ENCODE measurements at places on chromosomes 4 and X.

GRCh38 chrX:112961981-112962380 lies 121.3 kb upstream of the AMOT start:
- no peak for DNase-seq

- no peak for DNase-seq
Observed at GRCh38 chrX:17554914-17555313, 179.9 kb downstream of the NHS start.

DNA sequence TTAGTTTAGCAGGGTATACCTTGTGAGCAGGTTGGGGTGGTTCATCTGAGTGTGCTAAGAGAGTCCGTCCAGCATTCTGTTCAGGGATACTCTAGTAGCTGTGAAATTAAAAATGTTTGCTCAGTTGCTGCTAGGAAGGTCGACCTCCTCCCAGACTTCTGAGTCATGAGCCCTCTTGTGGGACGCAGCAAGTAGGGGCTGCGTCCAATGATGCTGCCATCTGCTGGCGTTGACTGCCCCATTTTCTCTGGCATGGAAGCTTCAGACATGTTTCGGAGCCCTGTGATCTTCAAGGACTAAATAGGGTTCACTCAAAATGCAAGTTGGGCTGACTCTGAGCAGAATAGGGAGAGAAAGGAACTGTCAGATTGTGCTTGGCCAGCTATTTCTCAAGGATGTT lies 201.0 kb upstream of the ARSJ start:
- DNase-seq = peak; percentile 3

- DNase-seq = no peak
Observed at GRCh38 chr4:71029504-71029903, 36.1 kb downstream of the DCK start.

- DNase-seq = no peak
Observed at GRCh38 chrX:40244980-40245379, 147.2 kb upstream of the BCOR start.

GRCh38 chrX:150919401-150919800 lies 20.9 kb upstream of the CD99L2 start:
- no peak for DNase-seq

GRCh38 chr4:156439576-156440200 lies 486.0 kb upstream of the CTSO start:
- no peak for DNase-seq

DNA sequence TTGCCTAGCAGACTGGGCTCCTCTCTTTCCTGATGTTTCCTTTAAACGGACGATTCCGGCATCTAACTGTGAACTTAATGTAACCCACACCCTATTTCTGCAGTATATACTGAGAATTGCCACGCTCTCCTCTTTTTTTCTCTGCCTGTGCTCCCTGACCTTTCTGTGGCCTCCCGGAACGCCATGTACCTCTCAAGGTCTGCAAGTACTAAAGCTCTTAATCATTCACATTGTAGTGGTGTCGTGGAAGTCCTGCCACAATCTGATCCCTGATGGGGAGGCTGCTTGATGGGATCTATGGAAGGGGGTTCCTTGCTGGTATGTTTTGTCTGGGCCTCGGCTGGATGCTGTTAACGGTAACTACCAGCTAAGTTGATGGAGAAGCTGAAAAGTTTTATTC lies 302.9 kb upstream of the EPHA5 start:
- DNase-seq = no peak

DNA sequence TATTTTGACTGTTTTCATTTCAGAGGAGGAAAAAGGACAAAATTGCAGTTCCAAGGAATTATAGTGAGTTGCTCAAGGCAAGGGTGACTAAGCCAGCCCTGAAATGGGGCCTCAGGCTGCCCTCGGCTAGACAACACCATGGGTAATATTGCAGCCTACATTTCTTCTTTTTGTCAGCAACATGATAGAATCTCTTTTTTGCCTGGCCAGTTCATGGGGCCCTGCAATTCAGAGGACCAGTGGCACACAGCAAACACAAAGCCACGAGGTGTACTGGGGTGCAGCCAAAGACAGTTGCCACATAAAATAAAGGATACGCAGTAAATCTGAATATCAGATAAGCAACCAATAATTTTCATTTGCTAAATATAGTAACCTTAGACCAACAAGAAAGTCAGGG lies 41.8 kb downstream of the RBM47 start:
- DNase-seq = no peak

GRCh38 chrX:16687514-16687913 lies 25.0 kb downstream of the CTPS2 start:
- DNase-seq = no peak

- no peak for DNase-seq
Observed at GRCh38 chr4:186885289-186885688, 161.6 kb upstream of the FAT1 start.

DNA sequence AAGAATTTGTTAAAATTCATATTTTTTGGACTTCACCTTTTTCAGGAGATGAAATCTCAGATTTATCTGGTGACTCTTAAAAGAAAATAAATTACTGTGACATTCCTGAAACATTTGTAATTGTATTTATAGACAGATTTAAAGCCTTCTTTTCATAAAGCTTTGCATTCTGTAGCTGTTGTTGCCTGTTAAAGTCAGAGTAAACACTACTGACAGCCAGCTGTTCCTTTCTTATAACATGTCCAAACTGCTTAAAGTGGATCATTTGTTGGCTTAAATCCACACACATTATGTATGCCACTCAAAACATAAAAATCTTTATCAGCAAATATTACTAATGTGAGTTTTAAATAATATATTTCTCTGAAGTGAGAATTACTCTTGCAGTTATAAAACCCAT lies 157.5 kb downstream of the TECRL start:
- no peak for DNase-seq

- no peak for DNase-seq
Observed at GRCh38 chr4:45349859-45350258, 623.5 kb upstream of the GNPDA2 start.

DNA sequence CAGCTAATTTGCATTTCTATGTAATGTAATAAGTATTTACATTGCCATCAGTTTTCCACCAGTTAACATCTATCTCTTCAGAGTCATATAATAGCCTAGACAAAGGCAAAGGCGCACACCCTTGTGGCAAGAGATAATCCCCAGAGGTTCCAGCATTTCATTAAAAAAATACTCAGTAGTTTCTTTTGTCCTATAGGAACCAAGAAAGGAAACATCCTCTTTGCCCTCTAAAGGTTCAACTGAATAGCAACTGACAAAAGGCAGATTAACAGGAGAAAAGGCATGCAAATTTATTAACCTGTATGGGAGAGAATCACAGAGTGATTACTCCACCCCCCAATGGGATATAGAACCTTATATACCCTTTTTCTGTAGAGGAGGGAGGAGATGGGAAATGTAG lies 48.4 kb downstream of the MAGEB17 start:
- no peak for DNase-seq

DNA sequence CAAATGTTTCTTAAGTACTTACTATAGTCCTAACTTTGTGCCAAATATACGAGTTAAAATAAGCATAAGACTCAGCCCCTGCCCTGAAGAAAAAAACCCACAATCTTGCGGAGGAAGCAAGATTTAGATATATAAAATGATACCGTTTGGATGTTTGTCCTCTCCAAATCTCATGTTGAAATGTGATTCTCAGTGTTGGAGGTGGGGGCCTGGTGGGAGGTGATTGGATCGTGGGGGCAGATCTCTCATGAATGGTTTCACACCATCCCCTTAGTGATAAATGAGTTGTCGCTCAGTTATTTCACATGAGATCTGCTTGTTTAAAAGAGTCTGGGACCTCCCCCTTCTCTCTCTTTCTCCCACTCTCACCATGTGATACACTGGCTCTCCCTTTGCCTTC lies 28.7 kb downstream of the EFHC2 start:
- DNase-seq = no peak

DNA sequence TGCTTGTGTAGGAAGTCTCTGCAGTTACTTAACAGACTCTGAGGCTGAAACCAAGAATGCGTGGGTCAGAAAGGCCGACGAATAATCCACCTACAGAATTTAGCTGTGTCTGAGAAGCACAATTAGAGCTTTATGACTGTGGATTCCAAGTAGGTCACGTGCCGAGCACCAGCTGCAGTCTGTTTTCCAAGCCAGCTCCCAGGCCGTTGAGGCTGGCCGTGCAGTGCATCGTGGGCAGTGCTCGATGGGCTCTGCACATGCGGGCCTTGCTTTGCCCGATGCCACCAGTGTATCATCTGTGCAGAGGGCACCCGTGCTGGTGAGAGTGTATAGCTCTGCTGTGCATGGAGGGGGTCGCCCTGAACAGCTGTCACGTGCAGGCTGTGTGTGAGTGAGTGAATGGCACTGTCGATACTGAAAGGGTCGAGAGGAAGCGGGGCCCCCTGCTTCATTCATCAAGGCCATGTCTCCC lies 67.5 kb upstream of the CLDN34 start:
- peak; percentile 30 for DNase-seq

GRCh38 chr4:71559957-71560571 lies 221.2 kb downstream of the SLC4A4 start:
- DNase-seq = no peak

- no peak for DNase-seq
Observed at GRCh38 chr4:155973639-155974475, 20.2 kb upstream of the CTSO start.

- no peak for DNase-seq
Observed at GRCh38 chrX:12686331-12686730, 104.9 kb upstream of the PRPS2 start.

GRCh38 chr4:113106108-113106507 lies 56.7 kb downstream of the ANK2 start:
- peak; percentile 6 for DNase-seq

DNA sequence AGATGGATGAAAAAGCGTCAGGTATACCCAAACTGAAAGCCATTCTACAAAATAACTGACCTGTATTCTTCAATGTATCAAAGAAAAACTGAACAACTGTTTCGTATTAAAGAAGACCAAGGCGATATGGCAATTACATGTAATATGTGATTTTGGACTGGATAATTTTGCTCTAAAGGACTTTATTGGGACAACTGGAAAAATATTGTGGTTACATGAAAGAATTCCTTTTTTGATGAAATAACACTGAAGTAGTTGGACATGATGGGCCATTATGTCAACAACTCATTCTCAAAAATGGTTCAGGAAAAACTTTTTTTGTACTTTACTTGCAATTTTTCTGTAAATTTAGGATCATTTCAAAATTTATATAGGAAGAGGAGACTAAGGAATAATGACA lies 12.1 kb upstream of the ANTXR2 start:
- no peak for DNase-seq

GRCh38 chrX:37320541-37321203 lies 28.5 kb upstream of the PRRG1 start:
- DNase-seq = no peak

GRCh38 chr4:39657465-39657864 lies 18.8 kb upstream of the SMIM14 start:
- no peak for DNase-seq

- DNase-seq = no peak
Observed at GRCh38 chrX:78327370-78328086, at the start of gene CYSLTR1. CYSLTR1 (minus strand) TSS chrX:78327611; CDS start chrX:78273746, 53,865 bp downstream.

GRCh38 chrX:154412468-154412867 lies 1.1 kb downstream of the TAFAZZIN start:
- no peak for DNase-seq

GRCh38 chr4:98506462-98507132 lies 151.8 kb downstream of the TSPAN5 start:
- DNase-seq = no peak

- DNase-seq = no peak
Observed at GRCh38 chr4:76579596-76580375, 144.8 kb downstream of the SHROOM3 start.

- DNase-seq = no peak
Observed at GRCh38 chr4:16691450-16691849, 207.0 kb downstream of the LDB2 start.

GRCh38 chr4:121454251-121454979 lies 73.6 kb upstream of the QRFPR start:
- no peak for DNase-seq

GRCh38 chr4:82284475-82284857 lies 89.3 kb downstream of the HNRNPD start:
- DNase-seq = peak; percentile 40

DNA sequence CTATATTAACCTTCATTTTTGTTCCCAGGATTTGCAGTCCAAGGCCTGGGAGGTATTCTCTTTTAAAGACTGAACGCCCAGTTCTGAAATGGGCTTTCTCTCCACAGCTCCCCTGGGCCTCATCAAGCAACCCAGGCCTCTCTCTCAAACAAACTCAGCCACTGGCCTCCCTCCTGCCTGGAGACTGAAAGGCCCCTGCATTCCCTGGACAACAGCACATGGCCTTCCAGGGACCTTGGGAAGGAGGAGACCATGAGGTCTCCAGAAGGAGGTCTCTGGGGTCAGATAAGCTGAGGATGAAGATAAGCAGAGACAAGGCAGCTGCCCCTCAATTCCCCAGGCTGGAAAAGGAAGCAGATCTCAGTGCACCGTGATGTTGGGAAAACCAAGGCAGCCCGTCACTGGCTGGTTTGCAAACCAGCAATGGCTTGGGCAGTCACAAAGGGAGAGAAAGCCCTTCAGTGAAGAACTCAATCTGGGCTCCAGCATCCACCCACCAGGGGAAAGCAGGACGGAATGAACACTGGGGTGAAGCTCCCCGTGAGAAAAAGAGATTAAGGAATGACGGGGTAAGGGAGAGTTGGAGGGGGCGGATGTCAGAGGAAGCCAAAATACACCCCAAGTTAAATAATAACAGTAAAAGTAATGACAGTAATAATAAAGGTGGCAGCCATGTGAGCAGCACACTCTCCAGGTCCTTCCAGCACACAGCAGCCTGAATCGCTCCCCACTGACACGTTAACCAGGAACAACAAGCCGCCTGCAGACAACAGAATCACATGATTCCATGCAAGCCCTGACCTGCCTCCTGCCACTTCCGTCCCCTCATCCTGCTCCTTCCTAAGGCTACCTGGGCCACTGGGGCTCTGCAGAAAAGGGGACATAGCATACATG lies 22.3 kb downstream of the AMOT start:
- no peak for DNase-seq

DNA sequence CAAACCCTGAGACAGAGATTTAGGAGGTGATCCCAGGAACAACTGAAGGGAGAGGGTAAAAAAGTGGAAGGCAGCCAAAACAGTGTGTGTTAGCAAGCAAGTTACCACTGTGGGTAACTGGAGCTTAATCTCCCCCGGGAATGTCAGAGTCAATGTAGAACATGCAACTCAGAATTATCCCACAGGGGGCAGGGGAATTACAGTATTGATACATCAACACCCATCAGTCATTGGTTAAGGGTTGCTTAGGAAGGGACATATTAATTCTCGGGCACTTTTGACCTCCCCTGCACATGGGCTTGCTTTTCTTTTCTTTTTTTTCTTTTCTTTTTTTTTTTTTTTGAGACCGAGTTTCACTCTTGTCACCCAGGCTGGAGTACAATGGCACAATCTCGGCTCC lies 29.3 kb downstream of the CXorf58 start:
- no peak for DNase-seq
